ENCODE measurements at places on chromosomes 2 and 18.

- no peak for DNase-seq
Measured at GRCh38 chr2:226669905-226670304, 129.7 kb downstream of the IRS1 start.

DNA sequence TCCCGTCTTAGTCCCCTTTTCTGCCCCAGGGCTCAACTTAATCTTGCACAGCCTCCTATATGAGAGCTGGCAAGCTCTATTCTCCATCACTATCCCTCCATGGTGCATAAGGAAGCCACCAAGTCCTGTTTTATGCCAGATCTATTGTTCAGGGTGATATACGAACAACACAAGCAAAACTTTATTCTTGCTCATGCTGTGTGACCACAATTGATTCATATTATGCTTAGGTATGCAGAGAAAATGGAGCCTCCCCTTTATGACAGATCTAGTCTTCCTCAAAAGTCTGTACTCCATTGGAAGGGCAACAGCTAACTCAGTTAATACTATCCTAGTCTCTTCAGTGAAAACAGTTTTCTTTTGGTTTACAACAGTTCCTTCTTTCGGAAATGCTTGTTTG, 94.0 kb upstream of the STON1 start:
- DNase-seq = no peak

- DNase-seq = no peak
Measured at GRCh38 chr2:165586019-165586418, 116.5 kb downstream of the CSRNP3 start.

DNA sequence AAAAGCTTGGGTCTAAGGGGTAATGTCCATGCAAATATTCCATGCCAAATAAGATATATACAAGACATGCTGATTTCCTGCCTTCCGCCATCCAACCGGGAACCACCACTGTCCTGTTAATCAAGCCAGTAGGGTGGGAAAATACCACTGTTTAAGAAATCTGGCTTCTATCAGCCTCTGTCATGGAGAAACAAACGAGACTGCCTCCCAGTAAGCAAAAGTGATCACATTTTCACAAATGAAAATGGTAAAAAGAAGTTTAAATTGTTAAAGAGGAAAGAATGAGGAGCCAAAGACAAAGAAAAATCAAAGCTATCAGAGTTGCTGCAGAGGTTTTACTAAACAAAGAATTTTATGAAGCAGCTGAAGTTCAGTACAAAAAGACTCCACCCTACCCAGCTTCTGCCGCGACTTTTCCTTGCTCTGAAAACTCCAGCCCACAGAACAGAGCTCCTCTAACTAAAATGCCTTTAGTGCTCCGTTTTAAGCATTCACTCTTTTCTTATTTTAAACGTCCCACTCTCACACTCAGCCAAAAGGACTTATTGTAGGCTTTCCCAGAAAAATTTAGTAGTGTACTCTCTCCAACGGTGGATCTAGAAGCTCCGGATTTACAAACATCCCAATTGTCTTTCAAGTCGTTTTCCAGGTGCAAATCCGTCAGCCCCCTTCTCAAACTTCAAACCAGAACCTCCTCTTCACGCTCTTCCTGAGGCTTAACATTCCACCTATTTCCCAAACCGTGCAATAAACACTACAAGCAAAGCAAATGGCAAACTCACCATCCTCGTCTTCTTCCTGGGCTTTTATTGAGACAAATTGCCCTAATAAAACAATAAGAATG, 613 bp downstream of the COL5A2 start:
- no peak for DNase-seq

- no peak for DNase-seq
Measured at GRCh38 chr2:11904029-11904428, 157.6 kb downstream of the LPIN1 start.

DNA sequence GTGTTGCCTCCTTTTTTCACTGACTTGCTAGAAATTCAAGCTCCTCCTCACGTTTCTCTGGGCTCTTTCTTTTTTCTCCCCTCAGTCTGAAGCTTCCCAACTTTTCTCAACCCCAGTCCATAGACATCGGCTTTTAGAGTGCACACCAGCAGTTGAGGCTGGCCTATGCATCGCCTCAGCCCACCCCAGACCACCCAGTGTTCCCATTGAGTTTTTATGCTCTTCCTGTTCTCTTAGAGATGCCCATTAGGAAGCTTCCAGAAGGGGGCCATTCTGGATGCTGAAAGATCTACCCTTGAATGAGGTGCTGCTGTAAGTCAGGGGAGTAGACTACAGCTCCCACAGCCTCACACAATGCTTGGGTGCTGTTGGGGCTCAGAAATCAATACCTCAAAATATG, 12.0 kb upstream of the GYPC start:
- no peak for DNase-seq

DNA sequence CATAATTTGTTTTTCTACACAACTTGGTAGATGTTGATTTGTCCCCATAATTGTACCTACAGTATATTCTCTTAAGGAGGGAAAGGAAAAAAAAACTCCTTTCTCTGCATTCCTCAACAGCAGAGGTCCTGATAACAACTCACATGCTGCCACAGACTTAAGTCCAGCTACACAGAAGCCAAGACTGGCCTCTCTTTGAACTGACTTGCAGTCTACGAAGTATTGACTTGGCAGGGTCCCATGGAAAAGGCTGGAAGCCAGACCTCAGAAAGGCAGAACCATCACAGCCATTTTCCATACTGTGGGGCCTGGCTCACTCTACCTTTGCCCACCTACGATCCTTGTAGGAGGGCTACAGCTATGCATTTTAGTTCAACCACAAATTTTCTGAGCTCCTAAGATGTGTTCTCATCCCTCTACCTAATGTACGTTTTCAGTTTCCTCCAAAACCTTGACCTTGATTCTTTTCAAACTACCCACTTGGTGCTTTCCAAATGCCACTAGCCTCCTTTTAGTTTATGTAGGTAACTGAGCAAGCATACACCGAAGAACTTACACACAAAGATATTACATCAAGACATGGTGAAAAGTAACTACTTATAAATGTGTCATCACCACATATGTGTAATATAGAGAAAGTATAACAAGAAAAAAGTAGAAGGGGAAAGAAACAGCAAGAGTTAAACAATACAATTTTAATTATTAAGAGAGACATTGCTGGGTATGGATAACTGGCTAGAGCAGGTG, 12.2 kb downstream of the LONRF2 start:
- peak; percentile 41 for DNase-seq

DNA sequence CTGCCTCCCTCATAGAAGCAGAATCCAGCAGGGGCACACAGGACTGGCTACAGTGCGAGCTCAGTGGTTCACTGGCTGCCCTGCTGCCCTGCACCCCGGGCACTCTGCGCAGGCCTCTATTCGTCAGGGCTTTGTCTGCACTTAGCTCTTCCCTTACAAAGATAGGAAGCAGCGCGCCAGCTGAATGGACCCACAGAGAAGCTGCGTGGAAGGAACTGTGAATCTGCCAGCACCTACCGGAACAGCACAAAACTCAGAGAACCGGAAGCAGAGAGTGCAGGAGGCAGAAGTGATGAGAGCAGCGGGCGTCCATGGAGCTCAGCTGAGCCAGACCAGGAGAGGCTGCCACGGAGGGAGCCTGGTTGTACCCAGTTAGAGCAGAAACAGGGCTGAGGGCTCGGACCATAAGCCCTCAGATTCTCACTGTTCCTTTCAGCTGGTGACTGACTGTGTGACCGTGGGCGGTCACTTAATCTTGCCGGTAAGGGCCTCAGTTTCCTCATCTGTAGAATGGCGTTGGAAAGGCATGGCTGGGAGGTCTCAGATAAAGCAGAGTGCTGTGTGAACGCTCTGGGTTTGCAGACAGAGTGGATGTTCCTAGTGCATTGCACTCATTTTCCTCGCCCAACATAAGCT, 23.1 kb upstream of the SLC66A3 start:
- DNase-seq = no peak

DNA sequence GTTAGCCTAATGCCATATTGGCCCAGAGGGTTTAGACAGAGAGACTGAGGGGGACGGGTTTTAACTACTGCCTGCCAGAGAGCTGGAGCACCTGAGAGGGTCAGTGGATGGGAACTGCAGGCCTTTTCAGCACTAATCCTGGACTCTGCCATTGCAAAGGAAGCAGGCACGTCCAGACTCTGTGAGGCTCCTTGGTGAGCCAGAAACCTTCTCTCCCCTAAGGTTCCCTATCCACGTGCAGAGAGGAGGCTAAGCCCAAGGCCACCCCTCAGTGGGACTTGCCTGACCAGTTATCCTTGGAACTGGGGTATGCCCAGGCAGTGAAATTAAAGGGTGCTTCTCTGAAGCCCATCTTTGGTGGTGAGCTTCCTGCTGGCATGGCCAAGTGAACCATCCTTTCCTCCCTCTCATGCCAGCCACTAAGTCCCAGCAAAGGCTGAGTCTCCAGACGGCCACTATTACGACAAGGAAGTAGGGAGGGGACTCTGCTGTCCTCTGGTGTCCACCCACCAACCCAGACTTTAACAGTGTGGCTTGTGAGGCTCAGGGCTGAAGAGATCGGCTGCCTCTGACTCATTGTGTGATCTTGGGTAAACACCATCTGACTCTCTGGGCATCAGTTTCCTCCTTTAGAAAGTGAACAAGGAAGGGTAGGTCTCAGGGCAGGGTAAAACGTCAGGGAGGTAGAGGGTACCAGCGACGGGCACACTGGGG, 3.9 kb upstream of the MLPH start:
- DNase-seq = peak; percentile 82

DNA sequence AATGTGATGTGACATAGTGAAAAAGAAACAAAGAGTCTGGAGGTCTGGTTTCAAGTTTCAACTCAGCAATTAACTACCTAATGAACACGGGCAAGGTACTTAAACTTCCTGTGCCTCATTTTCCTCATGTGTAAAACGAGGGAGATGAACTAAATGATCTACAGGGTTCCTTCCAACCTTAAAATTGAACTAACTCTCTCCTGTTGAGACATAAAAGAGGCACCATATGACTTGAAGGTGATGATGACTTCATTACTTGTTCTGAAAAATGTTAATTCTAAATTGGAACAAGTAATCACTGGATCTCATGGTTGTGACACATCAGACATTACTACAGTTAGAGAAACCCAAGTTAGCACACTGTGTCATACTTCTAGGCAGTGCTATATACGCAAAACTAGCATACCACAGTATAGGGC, 8.9 kb upstream of the REL start:
- no peak for DNase-seq

- DNase-seq = no peak
Measured at GRCh38 chr2:201839727-201840126, 33.4 kb downstream of the CDK15 start.

DNA sequence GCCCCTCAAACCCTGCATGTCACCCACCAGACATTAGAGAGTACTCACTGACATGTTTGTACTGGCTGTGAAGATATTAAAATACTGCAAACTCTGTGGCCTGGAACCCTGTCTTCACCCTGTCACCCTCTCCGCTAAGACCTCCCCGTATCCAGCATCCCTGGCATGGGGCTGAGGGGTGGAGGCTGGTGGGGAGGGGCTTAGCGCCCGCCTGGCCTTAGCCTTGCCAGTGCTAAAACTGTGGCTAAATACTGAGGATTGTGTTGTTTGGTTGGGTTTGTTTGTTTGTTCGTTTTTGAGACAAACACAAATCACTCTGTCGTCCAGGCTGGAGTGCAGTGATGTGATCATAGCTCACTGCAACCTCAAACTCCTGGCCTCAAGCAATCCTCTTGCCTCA, 1.8 kb downstream of the PSTPIP2 start:
- no peak for DNase-seq

DNA sequence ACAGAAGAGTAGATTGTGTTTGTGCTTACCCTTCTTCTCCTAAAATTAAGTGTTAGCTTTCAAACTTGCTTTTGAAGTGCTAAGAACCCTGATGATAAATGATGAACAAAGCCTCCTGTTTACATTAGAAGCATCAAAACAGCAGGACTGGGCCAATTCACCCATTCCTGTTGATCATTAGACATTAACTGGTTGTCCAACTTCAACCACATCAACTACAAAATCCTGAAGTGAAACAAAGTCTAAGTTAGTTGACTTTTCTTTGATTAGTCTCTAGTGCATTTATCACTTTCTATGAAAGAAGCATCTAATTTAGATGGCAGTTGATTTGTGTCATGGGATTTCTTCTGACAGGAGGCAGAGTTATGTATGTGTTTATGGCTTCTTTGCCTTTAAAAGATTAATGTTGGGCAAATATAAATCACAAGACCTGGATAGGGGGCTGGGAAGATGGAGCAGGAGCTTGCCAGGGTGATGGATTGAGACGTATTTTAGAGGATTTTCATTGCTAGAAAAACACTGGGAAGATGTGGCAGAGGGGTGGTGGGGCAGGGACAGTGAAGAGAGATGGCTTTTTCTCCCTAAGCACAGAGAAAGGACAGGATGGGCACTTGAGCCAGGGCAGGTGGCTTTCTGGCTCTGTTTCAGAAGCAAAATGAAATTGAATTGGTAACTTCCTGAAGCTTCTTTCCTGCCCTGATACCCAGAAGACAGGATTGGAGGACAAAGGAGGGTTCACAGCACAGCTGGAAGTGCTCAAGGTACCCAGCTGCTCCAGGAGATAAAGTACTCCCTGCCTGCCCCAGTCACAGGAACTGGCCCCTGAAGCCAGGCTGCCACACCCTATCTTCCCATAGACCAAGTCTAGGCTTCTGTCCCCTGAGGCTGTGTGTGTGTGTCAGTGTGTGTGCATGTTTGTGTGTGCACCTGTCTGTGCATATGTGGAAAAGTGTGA, 20.5 kb downstream of the GYPC start:
- no peak for DNase-seq

DNA sequence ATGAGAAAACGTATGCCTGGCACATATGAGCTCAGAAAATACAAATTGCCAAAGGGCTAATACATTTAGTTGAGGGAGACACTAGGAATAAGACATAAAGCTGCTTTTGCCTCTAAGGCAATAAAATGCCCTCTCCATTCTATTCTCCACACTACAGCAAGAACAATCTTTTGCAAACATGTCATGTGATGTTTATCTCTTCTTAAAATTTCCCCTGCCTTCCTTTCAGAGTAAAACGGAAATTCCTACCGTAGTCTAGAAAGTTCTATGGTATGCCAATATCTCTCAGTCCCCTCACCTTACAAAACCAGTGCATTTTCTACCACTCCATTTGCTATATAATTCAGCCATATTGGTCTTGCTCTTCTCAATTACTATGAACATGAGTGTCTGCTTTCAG, 33.1 kb downstream of the C18orf54 start:
- no peak for DNase-seq

DNA sequence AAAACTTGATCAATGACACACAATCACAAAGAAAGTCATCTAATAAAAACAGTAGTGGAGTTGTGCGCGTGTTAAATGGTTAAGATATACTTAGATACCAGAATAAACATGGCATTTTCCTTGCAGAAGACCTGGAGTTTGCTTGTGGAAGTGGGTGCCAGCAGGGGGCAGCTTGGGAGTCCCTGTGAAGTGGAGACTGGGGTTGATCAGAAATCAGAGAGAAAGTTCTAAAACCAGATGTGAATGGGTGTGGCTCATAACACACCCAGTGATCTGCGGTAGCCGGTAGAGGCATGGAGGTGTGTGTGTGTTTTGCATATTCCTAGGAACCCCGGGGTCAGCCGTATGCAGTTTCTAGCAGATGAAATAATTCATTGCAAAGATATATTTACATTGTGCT, 300.1 kb upstream of the TRIB2 start:
- DNase-seq = no peak

- DNase-seq = no peak
Measured at GRCh38 chr2:186017278-186017677, 278.7 kb downstream of the FSIP2 start.

GRCh38 chr2:230828272-230828961, 36.3 kb upstream of the ITM2C start:
- no peak for DNase-seq

Data from retinal pigment epithelial cell (primary cell).